Amniotic epithelial cell (primary cell): ENCODE measurements at places on chromosomes 6 and 20.

- peak; percentile 99 for DNase-seq
Observed at GRCh38 chr6:37882724-37883413, 63.3 kb downstream of the ZFAND3 start.

- no peak for DNase-seq
Observed at GRCh38 chr6:1832844-1833787, 223.4 kb downstream of the FOXC1 start.

DNA sequence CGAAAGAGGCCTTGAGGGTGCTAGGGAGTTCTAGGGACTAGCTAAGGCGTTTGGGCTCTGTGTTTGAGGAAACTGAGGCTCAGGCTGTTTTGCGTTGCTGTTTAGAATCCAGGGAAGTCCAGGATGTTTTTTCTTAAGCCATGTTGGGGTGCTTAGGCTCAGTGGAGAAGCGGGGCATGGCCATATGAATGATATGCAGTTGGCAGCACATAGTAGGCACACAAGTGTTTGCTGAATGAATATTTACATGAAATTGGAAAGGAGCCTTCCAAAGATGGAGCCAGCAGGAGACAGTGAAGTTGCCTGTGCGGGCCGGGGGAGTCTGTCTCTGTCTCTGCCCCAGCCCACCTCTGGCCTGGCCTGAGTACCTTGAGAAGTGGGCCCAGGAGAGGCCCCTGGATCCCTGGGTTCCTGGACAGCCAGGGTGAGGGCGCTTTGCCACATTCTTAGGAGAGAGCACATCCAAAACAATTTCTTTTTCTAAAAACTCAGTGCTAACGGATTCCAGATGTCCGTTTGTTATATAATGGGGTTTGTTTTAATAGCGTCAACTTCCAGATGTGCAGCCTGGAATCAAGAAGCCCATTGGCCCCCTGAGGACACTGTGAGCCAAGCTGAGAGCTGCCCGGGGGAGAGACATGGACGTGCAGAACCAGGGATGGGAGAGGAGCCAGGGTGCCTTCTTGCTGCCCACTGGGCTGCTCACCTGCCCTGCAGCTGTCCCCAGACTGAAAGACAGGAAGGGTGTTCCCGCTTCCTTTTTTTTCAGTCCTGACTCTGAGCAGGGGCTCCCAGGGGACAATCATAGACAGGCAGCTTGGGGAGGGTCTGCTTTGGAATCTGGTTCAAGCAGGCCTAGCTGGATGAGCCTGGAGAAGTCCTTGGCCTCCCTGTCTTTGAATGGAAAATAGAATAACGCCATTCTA lies 20.1 kb upstream of the EMILIN3 start:
- no peak for DNase-seq

GRCh38 chr6:46648869-46649492 lies 3.6 kb downstream of the CYP39A1 start:
- peak; percentile 9 for DNase-seq

GRCh38 chr6:112180095-112180820 lies 74.1 kb downstream of the LAMA4 start:
- DNase-seq = peak; percentile 82

- no peak for DNase-seq
Observed at GRCh38 chr20:54668271-54669039, 193.1 kb downstream of the DOK5 start.

- DNase-seq = no peak
Observed at GRCh38 chr6:897528-898207, 204.7 kb upstream of the EXOC2 start.

GRCh38 chr6:14467591-14467990 lies 350.0 kb downstream of the CD83 start:
- peak; percentile 3 for DNase-seq

DNA sequence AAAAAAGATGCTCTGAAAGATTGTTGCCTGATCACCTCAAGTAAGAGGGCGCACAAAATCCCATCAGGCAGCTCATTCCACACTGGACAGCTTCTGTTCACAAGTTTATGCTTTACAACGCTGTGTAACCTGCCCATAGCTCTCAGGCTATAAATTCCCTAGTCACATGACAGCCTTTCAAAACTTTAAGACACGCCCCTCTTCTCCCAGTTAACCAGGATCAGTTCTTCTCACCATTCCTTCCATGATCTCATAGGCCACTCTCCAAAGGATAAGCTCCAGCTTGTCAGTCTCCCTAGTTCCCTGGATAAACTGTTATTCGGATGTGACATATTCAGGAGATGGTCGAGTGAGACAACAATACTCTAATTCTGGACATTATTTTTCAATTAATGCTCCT lies 15.0 kb downstream of the ADNP start:
- DNase-seq = peak; percentile 82
